ENCODE measurements at places on chromosomes 11 and 22.

GRCh38 chr11:78424334-78425270, 7.0 kb upstream of the GAB2 start:
- no peak for DNase-seq

DNA sequence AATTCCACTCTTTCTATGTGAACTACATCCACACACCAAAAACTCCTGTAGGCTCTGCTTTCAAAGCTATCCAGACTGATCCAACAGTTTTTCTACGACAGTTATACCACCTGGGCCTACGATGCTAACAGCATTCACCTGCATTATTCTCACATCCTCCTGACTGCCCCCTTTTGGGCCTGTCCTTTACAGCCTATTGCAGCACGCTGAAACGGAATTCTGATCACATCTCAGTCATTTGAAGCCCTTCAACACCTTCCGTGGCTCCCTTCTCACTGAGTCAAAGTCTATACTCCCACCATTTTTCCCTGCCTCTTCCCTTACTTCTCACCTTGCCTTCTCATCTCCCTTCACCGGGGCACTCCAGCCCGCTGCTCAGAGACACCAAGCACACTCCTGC, 791.3 kb upstream of the KIRREL3 start:
- no peak for DNase-seq

- no peak for DNase-seq
Measured at GRCh38 chr11:2825261-2825888, 60.2 kb downstream of the CDKN1C start.

DNA sequence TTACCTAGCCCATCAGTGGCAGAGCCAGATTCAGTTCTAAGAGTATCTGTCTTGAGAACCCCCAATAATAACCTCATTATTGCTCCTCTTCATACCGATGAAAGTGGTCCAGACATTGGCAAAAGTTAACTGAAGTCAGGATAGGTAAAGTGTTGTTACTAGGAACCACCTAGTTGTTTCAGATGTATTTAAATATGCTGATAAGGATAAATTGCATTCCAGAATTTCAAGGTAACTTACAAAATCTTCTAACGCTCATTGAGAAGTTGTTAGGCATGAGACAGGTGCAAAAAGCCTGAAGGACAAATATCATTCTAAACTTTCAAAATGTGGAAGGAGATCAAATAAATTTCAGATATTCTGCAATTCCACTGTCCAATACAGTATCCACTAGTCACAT, 27.8 kb downstream of the VWA5A start:
- no peak for DNase-seq

DNA sequence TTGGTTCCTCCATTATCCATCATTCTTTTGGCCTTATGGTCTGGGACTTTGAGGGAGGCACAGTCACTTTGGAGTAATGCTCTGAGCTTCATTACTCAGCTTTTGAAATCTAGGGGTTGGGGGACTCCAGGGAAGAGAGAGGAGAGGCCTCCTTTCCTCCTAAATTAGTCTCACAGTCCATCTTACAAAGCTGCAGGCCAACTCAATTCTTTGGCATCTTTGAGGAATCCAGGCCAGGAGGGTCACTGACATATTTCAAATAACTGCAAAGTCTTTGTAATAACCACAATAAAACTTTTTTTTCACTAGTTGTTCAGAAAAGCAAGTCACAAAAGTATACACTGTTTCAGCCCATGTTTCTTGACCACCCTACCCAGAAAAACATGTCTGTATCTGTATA, 73.3 kb upstream of the FAR1 start:
- DNase-seq = no peak

- DNase-seq = no peak
Measured at GRCh38 chr11:132895340-132895739, 637.0 kb downstream of the OPCML start.

Measured in CD4-positive, alpha-beta T cell treated with Interleukin-2 at 100 ng/mL for 4 hours (primary cell).